ENCODE measurements at places on chromosomes 2 and 18.

- DNase-seq, result no peak
These were observed 105.6 kb downstream of the CSRNP3 start for GRCh38 chr2:165575044-165575615.

GRCh38 chr2:238130696-238131628 lies 7.5 kb upstream of the KLHL30 start:
- DNase-seq, result no peak

- no peak for DNase-seq
These were observed 3.5 kb downstream of the CWC22 start for GRCh38 chr2:180003559-180003958.

- DNase-seq, result no peak
These were observed 130.8 kb downstream of the UPP2 start for GRCh38 chr2:158232476-158232875.

DNA sequence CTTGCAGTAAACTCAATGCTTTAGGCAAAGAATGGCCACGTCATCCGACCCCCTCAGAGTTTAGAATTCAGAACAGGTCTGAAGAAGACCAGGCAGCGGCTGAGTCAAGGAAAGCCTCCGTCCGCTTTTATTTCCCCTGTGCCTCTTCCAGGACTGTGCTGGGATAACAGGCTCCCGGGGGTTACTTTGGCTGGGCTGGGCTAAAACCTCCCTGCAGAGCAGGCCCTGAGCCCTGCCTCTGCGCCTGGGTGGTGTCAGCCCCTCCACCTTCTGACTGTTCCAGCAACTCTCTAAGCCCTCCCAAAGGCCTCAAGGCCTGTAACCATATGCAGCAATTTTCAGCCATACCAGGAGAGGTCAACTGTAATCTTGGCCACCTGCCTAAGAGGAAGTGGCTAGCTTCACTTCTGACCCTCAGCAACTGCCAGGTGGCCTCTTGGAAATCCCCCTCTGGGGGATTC lies 166.5 kb downstream of the RPIA start:
- DNase-seq, result no peak

DNA sequence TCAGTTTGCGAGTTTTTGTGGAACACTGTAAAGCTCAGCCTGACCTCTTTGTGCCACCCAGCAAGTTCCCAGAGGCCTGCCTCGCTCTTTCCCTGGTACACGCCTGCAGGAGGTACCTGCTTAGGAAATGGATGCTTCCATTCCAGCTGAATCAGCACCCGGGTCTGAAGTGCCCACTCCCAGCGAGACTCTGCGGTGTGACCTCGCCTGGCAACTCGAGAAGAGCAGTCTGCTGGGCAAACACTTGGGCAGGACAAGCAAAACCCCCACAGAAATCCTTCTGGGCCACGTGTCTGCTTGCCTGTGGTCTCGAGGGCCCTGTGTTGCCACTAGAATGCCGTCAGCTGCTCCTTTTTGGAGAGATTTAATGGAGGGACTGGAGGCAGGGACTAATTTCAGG lies 127.6 kb downstream of the MAPK4 start:
- DNase-seq, result no peak

GRCh38 chr2:223589901-223590300 lies 12.3 kb downstream of the SCG2 start:
- DNase-seq, result no peak

GRCh38 chr2:140641163-140641562 lies 1489.7 kb downstream of the LRP1B start:
- DNase-seq, result no peak

DNA sequence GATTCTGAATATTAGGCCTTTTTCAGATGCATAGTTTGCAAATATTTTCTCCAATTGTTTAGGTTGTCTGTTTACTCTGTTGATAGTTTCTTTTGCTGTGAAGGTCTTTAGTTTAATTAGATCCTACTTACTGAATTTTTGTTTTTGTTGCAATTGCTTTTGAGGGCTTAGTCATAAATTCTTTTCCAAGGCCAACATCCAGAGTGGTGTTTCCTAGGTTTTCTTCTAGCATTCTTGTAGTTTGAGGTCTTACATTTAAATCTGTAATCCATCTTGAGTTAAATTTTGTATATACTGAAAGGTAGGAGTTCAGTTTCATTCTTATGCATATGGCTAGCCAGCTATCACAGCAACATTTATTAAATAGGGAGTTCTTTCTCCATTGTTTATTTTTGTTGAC lies 404.8 kb downstream of the LNPK start:
- no peak for DNase-seq

DNA sequence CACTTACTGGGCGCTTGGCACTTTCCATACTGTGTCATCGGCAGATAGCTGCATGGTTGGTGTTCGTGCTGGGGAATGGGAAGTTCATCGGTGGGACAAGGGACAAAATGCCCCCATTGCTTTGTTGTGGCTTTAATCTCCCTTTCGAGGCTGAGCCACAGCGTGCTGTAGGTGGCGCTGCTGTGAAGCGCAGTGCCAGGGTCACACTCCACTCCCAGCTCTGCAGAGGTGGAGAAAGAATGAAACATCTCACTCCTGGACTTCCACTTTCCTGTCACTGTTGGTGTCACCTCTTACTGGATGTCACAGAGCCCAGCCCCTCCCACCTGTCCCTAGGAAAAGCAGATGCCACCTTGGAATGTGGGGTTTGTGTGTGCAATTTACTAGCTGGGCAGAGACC lies 8.7 kb downstream of the TYMS start:
- DNase-seq, result no peak

DNA sequence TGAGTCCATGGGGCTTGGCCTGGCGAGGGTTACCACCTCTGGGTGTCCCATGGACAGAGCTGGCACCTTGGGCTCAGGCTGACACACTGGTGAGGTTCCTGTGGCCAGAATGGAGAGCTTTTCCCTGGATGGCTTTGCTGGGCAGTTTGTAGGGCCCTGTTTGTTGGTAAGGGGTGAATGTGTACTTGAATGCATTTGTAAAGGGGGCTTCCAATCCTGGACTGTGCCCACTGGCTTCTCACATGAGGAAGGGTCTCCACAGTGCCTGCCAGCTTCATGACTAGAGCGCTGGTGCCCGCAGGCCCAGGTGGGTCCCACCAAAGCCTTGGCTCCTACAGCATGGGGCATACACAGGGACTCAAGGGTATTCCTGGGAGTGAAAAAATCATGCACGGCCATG lies 103.5 kb upstream of the SIX2 start:
- no peak for DNase-seq

GRCh38 chr2:159476329-159476728 lies 140.0 kb downstream of the BAZ2B start:
- DNase-seq, result no peak

- DNase-seq, result no peak
These were observed 100.2 kb downstream of the TWIST2 start for GRCh38 chr2:238947920-238948710.

GRCh38 chr2:23386339-23387220 lies 1.6 kb downstream of the KLHL29 start:
- DNase-seq, result no peak

DNA sequence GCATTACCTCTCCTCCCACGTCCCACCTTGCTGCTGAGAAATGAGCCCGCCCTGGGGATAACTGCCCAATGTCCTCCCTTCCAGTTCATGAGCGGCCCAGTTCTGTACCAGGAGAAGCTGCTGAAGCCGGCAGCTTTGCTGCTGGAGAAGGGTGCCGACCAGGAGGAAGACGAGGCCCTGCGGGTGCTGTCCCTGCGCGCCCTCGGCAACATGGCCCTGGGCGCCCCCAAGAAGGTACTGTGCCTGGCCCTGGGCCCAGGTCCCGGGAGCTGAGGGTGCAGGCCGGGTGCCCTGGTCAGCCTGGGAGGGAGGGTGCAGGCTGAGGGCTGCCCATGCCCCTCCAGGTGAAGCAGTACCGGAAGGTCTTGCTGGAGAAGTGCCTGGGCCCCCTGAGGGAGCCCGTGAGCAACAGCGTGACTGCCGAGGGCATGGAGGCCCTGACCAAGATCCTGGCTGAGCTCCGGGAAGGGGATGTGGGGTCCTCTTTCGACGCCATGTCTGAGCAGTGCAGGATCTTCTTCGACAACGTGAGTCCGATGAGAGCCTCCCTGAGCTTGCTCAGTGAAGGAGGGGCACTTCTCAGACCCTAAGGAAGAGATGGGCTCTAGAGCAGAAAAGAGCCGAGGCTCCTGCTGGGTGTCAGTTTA lies 25.7 kb downstream of the HJURP start:
- DNase-seq, result no peak

GRCh38 chr2:241068136-241068941 lies 33.7 kb downstream of the MTERF4 start:
- no peak for DNase-seq

- DNase-seq, result no peak
These were observed 220.0 kb downstream of the FIGN start for GRCh38 chr2:163515836-163516235.

DNA sequence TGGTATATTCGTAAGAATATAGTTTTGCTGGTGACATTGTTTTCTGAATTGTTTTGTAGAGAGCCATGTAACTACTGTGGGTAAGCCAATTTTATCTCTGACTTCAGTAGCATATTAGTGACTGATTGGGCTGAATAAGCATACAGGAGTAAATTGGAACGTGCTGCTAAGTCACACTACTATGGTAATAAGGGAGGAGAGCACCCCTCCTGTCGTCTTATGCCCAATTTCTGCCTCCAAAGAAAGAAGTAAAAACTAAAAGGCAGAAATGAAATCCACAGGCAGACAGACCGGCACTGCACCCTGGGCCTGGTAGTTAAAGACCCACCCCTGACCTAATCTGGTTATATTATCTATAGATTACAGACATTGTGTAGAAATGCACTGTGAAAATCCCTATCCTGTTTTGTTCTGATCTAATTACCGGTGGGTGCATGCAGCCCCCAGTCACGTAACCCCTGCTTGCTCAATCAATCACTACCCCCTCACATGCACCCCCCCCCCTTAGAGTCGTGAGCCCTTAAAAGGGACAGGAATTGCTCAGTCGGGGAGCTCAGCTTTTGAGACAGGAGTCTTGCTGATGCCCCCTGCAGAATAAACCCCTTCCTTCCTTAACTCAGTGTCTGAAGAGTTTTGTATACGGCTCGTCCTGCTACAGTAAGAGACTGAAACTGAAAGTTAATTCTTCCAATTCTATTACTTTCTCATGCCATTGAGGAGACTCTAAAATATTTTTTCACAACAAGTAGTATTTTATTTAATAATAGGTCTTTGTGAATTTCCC lies 167.0 kb downstream of the ZNF804A start:
- DNase-seq, result no peak

GRCh38 chr18:13568443-13569392 lies 157.6 kb downstream of the FAM210A start:
- DNase-seq, result no peak

- DNase-seq, result no peak
These were observed 221.9 kb upstream of the CELF4 start for GRCh38 chr18:37787452-37787851.

DNA sequence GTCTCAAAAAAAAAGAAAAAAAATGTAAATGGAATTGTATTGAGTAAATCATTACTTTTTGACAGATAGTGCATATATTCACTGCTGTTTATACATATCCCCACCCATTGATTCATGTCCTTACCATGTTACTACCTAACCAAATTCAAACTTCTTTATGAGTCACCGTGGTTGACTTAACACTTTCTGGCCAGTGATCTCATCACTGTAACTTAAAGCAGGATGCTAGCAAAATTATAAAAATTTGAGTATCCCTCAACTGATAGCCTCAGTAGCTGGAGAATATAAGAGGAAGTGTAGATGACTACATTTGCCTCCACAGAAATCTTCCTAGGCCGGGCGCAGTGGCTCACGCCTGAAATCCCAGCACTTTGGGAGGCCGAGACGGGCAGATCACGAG lies 13.4 kb downstream of the CNOT9 start:
- no peak for DNase-seq

DNA sequence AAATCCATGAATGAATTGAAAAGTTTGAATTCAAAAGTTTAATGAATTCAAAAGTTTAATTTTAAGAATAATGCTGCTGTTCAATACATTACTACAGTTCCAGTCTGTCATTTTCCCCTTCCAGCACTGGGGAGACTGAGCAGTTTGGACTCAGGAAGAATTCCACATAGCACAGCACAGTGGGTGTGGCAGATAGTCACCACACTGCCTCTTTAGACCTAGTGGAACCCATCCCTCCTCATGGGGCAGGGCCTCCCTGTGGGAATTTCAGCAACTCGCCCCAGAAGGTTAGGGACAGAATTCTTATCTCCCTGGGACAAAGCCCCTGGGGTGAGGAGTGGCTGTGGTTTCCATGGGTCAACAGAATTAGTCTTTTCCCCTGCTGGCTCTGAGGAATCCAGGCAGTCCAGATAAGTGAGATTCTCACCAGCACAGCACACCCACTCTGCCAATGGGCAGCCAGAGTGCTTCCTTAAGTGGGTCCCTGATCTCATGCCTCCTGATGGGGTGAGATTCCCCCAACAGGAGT lies 442.0 kb upstream of the SYT4 start:
- DNase-seq, result no peak

DNA sequence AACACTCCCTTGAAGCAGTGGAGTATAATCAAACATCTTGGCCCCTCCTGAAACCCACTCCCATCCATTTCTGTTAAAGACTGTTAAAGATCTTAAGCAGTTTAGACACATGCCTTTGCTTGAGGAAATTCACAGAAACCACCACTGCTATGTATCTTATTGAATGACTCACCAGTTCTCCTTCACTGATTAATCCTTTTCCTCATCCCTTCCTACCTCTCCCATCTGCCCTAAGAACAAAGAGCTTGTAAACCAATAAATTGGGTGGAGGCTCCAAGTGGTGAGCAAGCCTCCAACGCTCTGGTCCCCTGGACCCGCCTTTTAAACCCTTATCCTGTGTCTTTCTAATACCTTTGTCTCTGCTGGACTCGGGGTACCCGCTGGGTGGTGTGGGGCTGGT lies 746.1 kb downstream of the LRP1B start:
- DNase-seq, result no peak

DNA sequence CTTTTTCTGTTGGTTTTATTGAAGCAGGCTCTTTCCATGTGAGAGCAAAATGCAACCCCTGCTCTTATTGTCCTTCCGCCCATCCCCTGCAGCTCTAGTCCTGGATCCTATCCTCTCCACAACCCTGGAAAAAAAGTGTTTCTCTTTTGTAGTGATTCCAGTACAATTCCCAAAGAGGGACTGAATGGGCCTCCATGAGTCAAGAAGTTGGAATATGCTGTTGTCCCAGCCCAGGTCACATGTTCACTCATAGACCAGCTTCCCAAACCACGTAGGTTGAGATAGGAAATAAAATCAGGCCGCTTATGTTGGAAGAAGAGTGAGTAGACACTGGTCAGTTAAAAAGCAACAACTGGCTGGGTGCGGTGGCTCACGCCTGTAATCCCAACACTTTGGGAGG lies 39.4 kb downstream of the CPO start:
- no peak for DNase-seq

DNA sequence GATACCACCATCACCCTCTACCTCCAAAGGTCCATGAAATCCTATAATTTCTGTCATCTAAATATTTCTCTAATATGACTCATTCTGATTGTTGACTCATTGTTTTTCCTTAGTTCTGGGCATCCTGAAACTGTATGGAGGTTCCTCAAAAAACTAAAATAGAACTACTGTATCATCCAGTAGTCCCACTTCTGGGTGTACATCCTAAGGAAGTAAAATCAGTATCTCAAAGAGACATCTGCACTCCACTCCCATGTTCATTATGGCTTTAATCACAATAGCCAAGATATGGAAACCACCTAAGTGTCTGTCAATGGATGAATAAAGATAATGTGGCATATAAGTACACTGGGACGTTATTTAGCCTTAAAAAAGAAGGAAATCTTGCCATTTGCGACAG lies 125.8 kb upstream of the MYO3B start:
- DNase-seq, result no peak

- no peak for DNase-seq
These were observed 398 bp downstream of the CRYBA2 start for GRCh38 chr2:218992703-218993344.

GRCh38 chr2:128511731-128512378 lies 193.2 kb upstream of the HS6ST1 start:
- DNase-seq, result no peak

All from stimulated activated CD8-positive, alpha-beta memory T cell treated with anti-CD3 and anti-CD28 coated beads, Interleukin-15, amount 100 ng/mL, for 4 hours (primary cell).